NCI-H524 treated with DMSO at 0.1 percent for 48 hours (cell line): ENCODE measurements at places on chromosomes 1 and 21.

DNA sequence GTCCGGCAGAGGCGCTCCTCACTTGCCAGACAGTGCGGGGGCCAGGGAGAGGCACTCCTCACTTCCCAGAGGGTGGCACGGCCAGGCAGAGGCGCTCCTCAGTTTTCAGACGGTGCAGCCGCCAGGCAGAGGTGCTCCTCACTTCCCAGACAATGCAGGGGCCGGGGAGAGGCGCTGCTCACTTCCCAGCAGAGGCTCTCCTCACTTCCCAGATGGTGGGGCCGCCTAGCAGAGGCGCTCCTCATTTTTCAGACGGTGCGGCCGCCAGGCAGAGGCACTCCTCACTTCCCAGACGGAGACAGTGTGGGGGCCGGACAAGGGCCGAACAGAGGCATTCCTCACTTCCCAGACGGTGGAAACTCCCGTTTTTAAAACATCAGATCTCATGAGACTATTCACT, 238.4 kb upstream of the CACYBP start:
- no peak for DNase-seq

- no peak for DNase-seq
Measured at GRCh38 chr21:30227633-30228404, 11.9 kb upstream of the CLDN8 start.

DNA sequence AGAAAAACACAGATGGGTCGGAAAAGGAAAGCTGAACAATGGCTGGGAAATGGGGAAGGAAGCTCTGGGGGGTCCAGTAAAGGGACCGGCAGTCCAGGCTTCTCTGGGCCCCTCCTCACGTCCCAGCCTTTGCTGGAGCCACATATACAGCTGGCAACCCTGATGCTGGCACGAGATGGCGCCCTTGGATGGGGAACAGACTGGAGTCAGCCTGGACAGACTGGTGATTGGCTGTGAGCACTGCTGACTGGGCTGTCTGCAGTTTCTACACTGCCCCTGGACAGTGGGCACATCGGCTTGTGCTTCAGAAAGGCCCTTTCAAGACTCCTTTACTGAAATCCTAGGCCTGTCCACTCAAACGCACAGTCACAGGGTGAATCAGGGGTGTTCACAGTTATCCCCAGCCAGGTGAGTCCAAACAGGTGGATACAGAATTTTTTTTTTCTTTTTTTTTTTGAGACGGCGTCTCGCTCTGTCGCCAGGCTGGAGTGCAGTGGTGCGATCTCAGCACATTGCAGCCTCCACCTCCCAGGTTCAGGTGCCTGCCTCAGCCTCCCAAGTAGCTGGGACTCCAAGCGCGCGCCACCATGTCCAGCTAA, 31.1 kb upstream of the ZBTB40 start:
- DNase-seq, result no peak

DNA sequence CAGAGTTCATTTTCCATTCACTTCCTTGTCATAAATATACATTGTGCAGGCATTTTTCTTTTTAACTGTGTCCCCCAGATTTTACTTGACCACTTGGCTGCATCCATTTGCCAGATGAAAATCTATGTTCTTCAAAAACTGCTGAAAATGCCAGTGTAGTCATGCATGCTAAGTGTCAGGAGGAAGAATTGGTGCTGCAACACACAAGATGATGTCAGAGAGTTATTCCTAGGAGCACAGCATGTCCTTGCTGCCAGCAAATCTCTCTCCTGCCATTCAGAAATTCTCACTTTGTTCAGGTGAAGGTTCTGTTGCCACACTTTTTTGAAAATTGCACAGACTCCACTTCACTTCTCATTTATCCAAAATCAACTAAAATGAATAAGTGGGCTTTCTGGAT, 106.4 kb upstream of the MAGI3 start:
- DNase-seq, result no peak

GRCh38 chr1:85224734-85225623, 24.2 kb upstream of the SYDE2 start:
- DNase-seq, result no peak

DNA sequence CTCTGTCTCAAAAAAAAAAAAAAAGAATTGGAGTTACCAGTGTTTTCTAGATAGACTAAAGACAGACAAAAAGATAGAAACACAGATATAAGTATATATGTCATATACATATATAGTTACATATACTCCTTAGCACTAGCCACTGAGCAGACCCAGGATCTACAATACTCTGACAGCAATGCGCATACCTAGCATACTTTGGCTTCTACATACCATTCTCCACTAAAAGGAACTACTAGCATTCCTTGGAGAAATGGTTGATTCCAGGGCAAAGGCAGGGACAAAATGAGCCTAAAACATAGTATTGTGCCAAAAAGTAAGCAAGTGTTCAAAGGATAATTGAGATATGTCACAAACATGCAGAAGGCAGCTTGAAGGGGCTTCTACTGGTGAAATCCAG, 22.7 kb downstream of the SYNJ1 start:
- DNase-seq, result no peak

- no peak for DNase-seq
Measured at GRCh38 chr21:21973806-21974205, 975.6 kb downstream of the NCAM2 start.

- no peak for DNase-seq
Measured at GRCh38 chr1:41943717-41944116, 25.0 kb upstream of the HIVEP3 start.

- DNase-seq, result no peak
Measured at GRCh38 chr1:161398900-161399256, 31.2 kb upstream of the CFAP126 start.

- DNase-seq, result no peak
Measured at GRCh38 chr1:164658864-164659263, 99.9 kb downstream of the PBX1 start.

DNA sequence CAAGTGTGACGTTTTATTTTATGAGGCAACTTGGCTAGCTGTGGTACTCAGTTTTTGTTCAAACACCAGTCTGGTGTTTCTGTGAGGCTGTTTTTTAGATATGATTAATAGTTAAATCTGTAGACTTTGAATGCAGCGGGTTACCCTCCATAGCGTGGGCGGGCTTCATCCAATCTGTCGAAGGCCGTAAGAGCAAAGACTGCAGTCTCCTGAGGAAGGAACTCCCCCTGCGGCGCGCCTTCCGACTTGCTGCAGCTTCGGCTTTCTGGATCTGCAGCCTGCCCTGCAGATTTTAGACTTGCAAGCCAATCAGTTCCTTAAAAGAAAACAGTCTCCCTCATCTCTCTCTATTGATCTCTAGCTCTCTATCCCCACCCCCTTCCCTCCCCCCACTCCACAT, 4.2 kb upstream of the ZNF496 start:
- DNase-seq, result no peak

DNA sequence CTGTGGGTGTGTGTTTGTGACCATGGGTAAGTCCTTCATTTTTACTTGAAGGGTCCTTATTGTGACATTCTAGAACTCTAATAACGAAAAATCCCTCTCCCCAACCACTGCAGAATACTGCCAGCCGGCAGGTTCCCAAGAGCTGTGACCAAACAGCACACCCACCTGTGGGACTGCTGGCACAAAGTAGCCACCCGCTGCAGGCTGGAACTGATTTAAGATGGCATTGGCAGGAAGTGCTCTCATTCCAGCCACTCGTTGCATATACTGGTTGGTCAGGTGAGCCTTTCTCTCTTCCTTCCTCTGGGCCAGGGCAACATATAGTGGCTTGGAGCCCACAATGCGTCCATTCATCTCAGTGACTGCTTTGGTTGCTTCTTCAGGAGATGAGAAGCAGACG, 11.6 kb downstream of the PABPC4 start:
- no peak for DNase-seq

GRCh38 chr21:27550287-27550686, 583.4 kb upstream of the ADAMTS5 start:
- DNase-seq, result no peak
